MM.1S (cell line): ENCODE measurements at places on chromosomes 6 and 20.

- no peak for DNase-seq
Measured at GRCh38 chr6:13152764-13153163, 175.6 kb downstream of the TBC1D7 start.

DNA sequence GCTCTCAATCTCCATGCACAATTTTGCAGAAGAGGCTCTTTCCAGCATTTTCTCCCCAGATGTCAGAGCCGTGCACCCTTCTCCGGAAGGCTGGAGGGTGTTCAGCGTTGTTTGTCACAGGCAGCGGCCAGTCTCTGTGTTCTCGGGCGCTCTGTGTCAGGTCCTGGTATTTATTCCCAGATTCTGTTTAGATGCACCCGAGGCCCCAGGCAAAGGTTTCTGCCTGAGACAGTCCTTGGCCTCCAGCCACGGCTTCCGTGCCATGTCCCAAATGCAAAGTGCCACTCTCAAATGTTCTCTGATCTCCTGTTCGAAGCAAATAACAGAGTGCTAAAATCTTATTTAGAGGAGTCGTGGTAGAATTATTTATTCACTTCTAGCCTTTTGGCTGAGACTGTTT lies 140.3 kb upstream of the AGPAT4 start:
- no peak for DNase-seq

DNA sequence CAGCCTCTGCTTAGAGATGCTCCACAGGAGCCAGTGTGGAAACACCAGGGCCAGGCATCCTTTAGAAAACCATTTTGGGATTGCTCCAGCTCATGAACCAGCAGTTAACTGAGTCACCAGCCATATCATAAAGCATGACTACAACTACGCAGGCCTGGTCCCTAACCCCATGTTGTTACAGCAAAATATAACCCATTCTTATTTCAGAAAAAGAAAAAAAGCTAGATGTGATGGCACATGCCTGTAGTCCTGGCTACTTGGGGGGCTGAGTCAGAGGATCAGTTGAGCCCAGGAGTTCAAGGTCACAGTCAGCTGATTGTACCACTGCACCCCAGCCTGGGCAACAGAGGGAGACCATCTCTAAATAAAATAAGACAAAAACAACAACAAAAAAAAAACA lies 36.8 kb downstream of the C6orf15 start:
- no peak for DNase-seq

- DNase-seq: no peak
Measured at GRCh38 chr6:159257846-159258245, 88.6 kb downstream of the FNDC1 start.

- no peak for DNase-seq
Measured at GRCh38 chr6:112308476-112308875, 38.7 kb upstream of the RFPL4B start.

DNA sequence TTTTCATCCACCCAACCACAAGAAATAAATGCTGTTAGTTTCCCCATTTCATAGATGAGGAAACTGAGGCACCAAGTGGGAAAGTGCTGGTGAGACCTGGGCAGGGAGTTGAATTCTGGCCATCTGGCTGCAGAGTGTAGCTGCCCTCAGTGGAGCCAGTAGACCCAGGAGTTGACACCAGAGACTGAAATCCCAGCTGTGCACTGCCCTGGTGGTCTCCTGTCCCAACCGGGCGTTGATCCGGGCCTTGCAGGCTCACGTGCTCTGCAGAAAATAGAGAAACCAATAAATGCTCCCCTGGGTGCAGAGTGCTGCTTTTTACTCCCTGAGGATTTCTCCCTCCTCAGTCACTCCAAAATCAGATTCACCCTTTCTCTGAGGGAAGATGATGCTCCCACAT lies 18.4 kb downstream of the HLA-F start:
- no peak for DNase-seq

DNA sequence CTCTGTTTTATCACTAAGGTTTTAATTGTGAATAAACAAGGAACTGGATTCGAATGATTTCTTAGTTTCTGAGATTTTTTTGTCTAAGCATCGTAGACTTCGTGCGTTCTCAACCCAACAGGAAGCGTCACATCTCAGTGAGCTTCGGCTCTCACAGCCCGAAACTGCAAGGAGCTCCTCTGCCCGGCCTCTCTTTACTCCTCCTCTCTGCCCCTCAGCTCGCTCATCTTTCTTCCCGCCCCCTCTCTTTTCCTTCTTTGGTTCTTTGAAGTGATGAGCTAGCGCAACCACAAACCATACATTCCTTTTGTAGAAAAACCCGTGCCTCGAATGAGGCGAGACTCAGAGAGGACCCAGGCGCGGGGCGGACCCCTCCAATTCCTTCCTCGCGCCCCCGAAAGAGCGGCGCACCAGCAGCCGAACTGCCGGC lies 480 bp upstream of the NT5E start:
- DNase-seq: peak; percentile 67

- DNase-seq: no peak
Measured at GRCh38 chr6:87903323-87903722, 144.3 kb upstream of the SPACA1 start.

- no peak for DNase-seq
Measured at GRCh38 chr20:18738055-18738454, 75.5 kb upstream of the SCP2D1 start.

- DNase-seq: no peak
Measured at GRCh38 chr20:48196001-48196400, 410.7 kb upstream of the SULF2 start.

- DNase-seq: no peak
Measured at GRCh38 chr20:63280929-63281545, 8.4 kb downstream of the ARFGAP1 start.

DNA sequence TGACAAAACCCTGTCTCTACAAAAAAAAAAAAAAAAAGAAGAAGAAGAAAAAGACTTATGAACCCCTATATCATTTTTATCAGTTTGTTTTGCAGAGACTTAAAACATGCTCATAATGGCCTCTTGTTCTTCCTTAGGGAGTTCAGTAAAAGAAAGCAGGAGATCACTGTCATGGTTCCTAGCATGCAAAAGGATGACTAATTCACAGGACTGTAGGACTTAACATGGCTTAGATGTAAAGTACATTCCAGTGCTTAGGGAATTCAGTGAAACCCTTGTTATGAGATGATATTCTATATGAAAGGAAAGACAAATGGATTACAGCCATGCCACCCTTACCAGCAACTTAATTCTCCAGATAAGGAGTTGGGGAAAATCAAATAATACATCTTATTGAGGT lies 29.5 kb downstream of the EEF1A1 start:
- DNase-seq: no peak
